ENCODE measurements at places on chromosomes 16 and 17. TPM values are rescaled to one million over a fixed set of nuclear protein-coding genes. Genes with fewer than 3 reads are reported as not detected.

DNA sequence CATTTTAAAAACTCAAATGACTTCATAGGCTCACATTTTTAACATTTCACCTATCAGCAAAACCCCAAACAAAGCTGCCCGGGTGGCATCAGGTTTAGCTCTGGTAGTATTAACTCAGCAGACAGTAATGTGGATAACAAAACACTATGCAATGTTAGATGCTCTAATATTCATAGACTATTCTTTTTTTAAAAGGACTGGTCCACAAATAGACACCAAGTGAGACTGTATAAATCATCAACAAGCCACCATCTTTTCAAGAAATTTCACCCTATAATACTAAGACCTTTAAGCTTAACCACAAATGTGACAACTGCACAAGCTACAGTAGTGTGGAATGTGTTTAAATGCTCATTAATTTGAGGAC is 20.2 kb downstream of the SNN start:
- no peak overlapping the region for H3K4me3 ChIP-seq
- H3K27ac ChIP-seq, result no peak overlapping the region
- no peaks in the 10 kb centered on the region for H3K27me3 ChIP-seq
- H3K36me3 ChIP-seq, result peaks cover 26% of the 10 kb centered on the region
- DNase-seq, result no peak

GRCh38 chr16:79839466-79840341 is 239.2 kb upstream of the MAF start:
- H3K27me3 ChIP-seq, result no peaks in the 10 kb centered on the region
- DNase-seq, result no peak
- H3K27ac ChIP-seq, result no peak overlapping the region
- H3K4me3 ChIP-seq, result no peak overlapping the region
- no peaks in the 10 kb centered on the region for H3K36me3 ChIP-seq
- H3K4me1 ChIP-seq, result peaks cover 10% of the 10 kb centered on the region

Gene PTX4
- not detected for total RNA-seq

GRCh38 chr17:63775420-63775819 is 1.4 kb downstream of the DDX42 start:
- H3K36me3 ChIP-seq, result peaks cover 32% of the 10 kb centered on the region
- DNase-seq, result no peak
- H3K4me1 ChIP-seq, result peaks cover 35% of the 10 kb centered on the region

GRCh38 chr17:60933739-60934138 is 256.1 kb downstream of the BCAS3 start:
- H3K4me3 ChIP-seq, result no peak overlapping the region
- no peaks in the 10 kb centered on the region for H3K4me1 ChIP-seq
- H3K36me3 ChIP-seq, result no peaks in the 10 kb centered on the region
- DNase-seq, result no peak

DNA sequence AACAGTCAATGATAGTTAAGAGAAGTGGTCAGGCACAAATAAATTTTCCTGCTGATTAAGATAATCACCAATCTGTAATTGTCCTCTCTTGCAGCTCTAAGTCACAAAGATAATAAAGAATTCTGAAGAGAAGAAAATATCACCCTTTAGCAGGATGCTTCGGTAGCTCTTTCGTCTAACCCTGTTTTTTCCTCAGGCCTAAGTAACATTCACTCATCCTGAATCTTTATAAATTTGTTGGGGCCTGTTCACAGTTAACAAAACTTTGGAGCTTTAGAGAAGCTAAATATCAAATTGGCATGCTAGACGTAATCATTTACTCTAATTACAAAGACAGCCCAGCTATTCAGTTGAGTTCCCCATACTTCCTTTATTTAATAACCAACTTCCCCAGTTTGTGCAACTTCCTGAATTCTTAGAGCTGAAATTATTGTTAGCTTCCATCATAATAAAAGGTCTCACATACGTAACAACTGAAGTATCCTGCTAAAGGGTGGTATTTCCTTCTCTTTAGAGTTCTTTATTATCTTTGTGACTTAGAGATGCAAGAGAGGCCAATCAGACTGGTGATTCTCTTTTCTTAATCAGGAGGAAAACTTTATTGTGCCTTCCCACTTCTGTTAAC is 118.6 kb downstream of the TANGO6 start:
- H3K4me3 ChIP-seq, result no peak overlapping the region
- H3K36me3 ChIP-seq, result no peaks in the 10 kb centered on the region
- no peak for DNase-seq
- no peaks in the 10 kb centered on the region for H3K27me3 ChIP-seq
- H3K27ac ChIP-seq, result no peak overlapping the region

GRCh38 chr17:41728056-41728455 is 6.4 kb downstream of the HAP1 start:
- H3K27ac ChIP-seq, result no peak overlapping the region
- no peak for DNase-seq
- H3K4me1 ChIP-seq, result no peaks in the 10 kb centered on the region

GRCh38 chr17:67349420-67349819 is 17.0 kb downstream of the PSMD12 start:
- peaks cover 36% of the 10 kb centered on the region for H3K36me3 ChIP-seq
- H3K27ac ChIP-seq, result no peak overlapping the region
- no peak for DNase-seq
- no peaks in the 10 kb centered on the region for H3K4me1 ChIP-seq

DNA sequence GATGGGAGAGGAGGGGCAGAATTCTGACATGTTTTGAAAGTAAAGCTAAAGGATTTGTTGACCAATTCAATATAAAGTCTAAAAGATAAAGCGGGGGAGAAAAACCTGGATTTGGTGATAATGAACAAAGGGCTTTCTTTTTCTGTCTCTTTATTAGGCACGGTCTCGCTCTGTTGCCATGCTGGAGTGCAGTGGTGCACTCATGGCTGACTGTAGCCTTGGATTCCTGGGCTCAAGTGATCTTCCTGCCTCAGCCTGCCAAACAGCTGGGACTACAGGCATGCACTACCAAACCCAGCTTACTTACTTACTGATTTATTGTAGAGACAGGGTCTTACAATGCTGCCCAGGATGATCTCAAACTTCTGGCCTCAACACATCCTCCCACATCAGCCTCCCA is 7.5 kb downstream of the CDR2 start:
- peaks cover 22% of the 10 kb centered on the region for H3K4me1 ChIP-seq
- peaks cover 32% of the 10 kb centered on the region for H3K36me3 ChIP-seq
- no peak for DNase-seq
- no peaks in the 10 kb centered on the region for H3K27me3 ChIP-seq

Gene GAST
- 119 TPM for total RNA-seq

Gene SUZ12
- total RNA-seq, result 29.8 TPM

Gene LDHD
- total RNA-seq, result 1.8 TPM
